HT1080 (cell line): ENCODE measurements at places on chromosomes 11 and 22.

DNA sequence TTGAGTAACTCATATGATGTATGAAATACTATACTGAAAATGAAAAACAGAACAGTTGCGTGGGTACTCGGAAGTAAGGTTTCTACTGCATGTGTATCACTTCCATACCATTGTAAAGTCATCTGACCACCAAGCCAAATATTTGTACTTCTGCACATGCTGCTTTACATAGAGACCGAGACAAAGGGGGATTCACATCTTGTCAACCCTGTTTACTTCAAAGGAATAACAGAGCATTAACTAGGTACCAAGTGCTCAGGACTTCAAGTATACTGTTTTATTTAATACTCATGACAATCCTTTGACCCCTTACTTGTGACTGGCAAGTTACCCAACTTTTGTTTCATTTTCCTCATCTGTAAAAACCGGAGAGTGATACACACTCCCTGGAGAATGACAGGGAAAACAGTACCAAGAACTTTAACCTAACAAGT, 9.9 kb downstream of the MAPK1 start:
- no peak for DNase-seq

GRCh38 chr22:34150023-34150422, 229.7 kb upstream of the LARGE1 start:
- no peak for DNase-seq

DNA sequence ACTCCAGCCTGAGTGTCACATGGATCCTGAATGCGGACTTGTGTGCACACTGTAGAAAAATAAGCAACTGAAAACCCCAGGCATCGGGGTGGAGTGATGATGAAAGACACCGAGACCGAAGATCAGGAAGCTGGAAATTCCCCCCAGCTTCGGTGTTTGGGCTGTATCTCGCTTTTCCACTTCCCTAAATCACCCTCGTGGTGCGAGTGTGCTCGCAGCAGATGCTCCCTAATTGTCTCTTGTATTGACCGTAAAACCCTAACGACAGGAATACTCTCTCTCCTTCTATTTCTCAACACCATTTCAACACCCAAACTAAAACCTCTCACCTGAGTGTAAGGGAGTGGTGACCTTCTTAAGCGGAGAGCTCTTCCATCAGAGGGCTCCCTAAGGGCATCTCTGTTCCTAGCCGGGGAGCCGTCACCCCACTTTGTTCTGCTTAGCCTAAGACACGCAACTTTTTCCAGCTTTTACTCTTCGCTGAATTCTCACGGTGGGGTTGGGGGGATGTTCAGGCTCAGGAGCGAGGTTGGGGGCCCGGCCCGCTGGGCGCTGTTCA, 635 bp upstream of the GRK3 start:
- DNase-seq, result no peak

DNA sequence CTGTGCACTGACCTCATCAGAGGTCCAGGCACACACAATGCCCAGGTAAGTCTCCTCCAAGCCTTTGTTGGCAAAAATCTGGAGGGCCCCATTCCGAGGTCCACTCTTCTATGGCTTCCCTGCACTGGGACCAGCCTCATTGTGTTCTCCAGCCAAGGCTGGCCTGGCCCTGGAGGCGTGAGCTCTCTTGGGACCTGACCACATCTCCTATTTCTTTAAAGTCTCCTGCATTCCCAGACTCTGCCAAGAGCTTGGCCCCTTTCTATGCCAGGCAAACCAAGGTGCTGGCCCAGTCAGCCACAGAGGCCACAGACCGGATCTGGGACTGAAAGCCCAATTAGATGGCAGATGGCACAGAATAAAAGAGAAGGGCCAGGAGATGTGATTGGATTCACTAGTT, 55.1 kb downstream of the C11orf58 start:
- no peak for DNase-seq

- no peak for DNase-seq
These were observed 4.6 kb downstream of the PATZ1 start for GRCh38 chr22:31341386-31342088.

DNA sequence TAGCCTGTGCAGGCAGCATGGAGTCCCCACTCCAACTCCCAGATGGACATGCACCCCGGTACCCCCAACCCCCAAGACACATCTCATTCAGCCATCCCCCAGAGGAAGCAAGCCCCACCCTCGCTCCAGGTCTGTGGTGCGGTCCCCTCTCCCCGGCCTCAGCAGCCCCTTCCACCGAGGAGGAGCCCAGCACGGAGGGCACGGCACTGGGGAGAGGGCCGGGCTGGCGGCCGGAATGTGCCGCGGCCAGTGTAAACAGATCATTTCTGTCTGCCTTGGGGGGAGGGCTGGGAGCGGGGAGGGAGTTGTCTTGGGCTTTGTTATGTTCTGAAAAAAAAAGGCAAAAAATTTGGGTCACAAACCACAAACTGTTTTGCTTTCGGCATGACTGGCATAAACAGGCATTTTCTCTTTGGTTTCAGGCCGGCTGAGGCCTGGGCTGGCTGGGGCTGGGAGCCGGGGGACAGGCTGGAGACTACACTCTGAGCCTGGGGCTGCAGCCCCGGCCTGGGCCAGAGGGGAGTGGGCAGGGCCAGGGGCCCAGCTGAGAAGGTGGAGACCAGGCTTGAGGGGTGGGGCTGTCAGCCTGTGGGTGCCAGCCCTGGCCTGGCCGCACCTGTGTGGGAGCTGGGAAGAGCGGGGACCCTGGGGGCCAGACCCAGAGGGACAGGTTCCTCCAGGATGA, 16.8 kb downstream of the IGF2 start:
- no peak for DNase-seq

- no peak for DNase-seq
These were observed 46.1 kb downstream of the ENTHD1 start for GRCh38 chr22:39847477-39847876.
